ENCODE measurements at places on chromosomes 2 and 18. TPM values are rescaled to one million over a fixed set of nuclear protein-coding genes. Genes with fewer than 3 reads are reported as not detected.

- H3K27ac ChIP-seq, result no peak overlapping the region
- DNase-seq, result no peak
- no peak overlapping the region for H3K4me3 ChIP-seq
- no peaks in the 10 kb centered on the region for H3K27me3 ChIP-seq
- H3K36me3 ChIP-seq, result no peaks in the 10 kb centered on the region
- no peaks in the 10 kb centered on the region for H3K4me1 ChIP-seq
Measured at GRCh38 chr2:145765874-145766273, 1246.0 kb upstream of the ZEB2 start.

The MALL gene
- 3.1 TPM for total RNA-seq

The SERPINB10 gene
- not detected for total RNA-seq

DNA sequence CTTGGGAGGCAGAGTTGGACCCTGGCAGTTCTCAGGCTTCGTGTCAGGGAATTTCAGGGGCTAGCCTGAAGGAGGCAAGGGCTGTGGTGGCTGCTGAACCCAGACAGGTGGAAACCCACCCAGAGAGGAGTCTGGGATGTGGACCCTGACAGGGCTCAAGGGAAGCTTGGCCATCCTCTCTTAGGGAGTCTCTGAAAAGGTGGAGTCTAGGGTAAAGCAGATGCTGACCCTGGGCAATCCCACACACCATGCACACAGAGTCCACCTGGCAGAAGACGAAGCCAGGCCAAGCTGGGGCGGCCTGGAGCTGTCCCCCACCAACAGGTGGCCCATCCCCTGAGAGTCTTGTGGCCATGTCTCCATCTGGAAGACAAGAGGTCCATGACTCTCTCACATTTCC is 41.2 kb upstream of the TEX51 start:
- no peak for DNase-seq
- no peak overlapping the region for H3K27ac ChIP-seq
- no peak overlapping the region for H3K4me3 ChIP-seq
- no peaks in the 10 kb centered on the region for H3K4me1 ChIP-seq
- H3K27me3 ChIP-seq, result no peaks in the 10 kb centered on the region

DNA sequence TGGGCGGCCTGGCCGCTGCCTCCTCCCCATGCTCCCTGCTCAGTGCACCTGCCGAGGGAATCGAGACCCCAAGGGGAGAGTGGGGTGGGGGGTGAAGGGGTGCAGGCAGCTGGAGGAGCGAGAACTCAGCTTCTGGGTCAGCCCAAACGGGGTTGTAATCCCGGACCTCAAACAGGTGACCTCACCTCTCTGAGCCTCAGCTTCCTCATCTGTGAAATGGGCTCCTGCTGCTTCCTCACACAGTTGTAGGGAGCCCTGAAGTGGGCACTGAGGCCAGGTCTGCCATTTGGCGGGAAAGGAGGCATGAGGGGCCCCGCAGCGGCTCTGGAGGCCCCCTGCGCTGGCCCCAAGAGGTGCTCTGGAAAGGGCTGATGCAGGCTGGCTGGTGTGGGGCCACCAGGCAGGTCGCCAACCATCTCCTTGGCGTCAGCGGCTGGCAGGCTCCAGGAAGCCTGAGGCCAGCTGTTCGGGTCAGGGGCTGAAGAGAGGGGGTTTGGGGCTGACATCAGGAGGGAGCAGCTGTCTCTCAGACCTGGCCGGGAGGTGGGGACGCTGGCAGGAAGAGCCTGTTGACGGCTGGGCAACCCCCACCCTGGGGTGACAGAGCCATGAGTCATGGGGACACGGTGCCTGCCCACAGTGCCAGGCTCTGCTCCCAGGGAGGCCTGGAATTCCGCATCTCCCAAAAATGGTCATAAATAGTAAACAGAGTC is 4.9 kb downstream of the KLHL30 start:
- peak; percentile 28 for DNase-seq
- H3K4me1 ChIP-seq, result peaks cover 13% of the 10 kb centered on the region
- no peak overlapping the region for H3K4me3 ChIP-seq
- no peak overlapping the region for H3K27ac ChIP-seq
- no peaks in the 10 kb centered on the region for H3K36me3 ChIP-seq

- no peaks in the 10 kb centered on the region for H3K4me1 ChIP-seq
- no peaks in the 10 kb centered on the region for H3K36me3 ChIP-seq
- no peak overlapping the region for H3K27ac ChIP-seq
- H3K27me3 ChIP-seq, result no peaks in the 10 kb centered on the region
Measured at GRCh38 chr2:186101616-186102015, 363.0 kb downstream of the FSIP2 start.

DNA sequence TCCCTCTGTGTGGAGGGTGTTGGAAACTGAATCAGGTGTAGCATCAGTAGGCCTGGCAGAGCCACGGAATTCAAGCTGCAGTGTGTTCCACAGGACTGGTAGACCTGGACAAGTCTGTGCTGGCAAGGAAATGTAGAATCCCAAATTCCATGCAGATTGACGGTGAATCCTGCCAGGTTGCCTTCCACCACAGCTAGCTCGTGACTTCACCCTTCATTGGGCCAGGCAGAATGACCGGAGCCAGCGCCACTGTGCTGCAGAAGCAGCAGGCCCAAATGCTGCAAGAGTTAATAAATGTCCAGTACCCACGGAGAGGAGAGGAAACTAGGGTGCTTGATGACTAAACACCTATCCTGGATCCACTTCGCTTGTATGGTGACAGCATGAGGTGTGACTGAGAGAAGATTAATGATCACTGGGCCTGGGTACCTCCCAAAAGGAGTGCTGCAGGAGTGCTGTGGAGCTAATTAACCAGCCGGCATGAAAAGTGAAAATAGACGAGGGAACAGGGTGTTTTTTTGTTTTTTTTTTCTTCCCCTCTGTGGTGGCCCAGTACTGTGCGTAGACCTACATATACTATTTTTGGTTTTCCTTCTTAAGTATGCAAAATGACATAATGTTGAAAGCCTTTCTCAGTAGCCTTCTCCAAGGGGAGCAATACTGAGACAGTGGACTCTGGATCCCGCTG is 122.2 kb downstream of the TANC1 start:
- no peak for DNase-seq
- H3K36me3 ChIP-seq, result peaks cover 3% of the 10 kb centered on the region
- H3K27me3 ChIP-seq, result no peaks in the 10 kb centered on the region
- no peak overlapping the region for H3K4me3 ChIP-seq
- peaks cover 42% of the 10 kb centered on the region for H3K4me1 ChIP-seq

DNA sequence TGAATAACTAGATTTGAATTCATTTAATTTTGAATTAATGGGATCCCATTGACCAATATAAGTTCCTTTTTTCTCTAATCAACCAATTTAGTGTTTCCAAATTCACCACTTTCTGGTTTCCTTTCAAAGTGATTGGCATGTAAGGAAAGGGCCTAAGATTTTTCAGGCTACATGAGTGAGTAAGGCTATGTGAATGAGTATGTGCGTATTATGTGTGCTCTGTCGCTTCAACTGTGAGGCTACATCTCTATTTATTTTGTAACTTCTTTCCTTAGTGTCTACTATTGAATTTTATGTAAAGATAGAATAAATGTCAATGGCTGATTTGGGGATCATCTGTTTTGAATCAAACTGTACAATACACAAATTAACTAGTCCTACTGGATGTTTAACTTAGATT is 110.6 kb downstream of the ABCA12 start:
- DNase-seq, result no peak
- H3K27me3 ChIP-seq, result no peaks in the 10 kb centered on the region
- H3K4me1 ChIP-seq, result no peaks in the 10 kb centered on the region
- H3K4me3 ChIP-seq, result no peak overlapping the region
- no peak overlapping the region for H3K27ac ChIP-seq
- H3K36me3 ChIP-seq, result no peaks in the 10 kb centered on the region

- no peak overlapping the region for H3K27ac ChIP-seq
- peaks cover 2% of the 10 kb centered on the region for H3K36me3 ChIP-seq
- no peaks in the 10 kb centered on the region for H3K27me3 ChIP-seq
- H3K4me3 ChIP-seq, result no peak overlapping the region
- H3K4me1 ChIP-seq, result peaks cover 3% of the 10 kb centered on the region
- no peak for DNase-seq
Measured at GRCh38 chr2:238267884-238268680, 20.3 kb downstream of the PER2 start.

GRCh38 chr18:32868406-32868805 is 95.6 kb upstream of the KLHL14 start:
- H3K4me1 ChIP-seq, result no peaks in the 10 kb centered on the region
- no peak overlapping the region for H3K4me3 ChIP-seq
- no peaks in the 10 kb centered on the region for H3K27me3 ChIP-seq
- H3K27ac ChIP-seq, result no peak overlapping the region
- DNase-seq, result no peak

DNA sequence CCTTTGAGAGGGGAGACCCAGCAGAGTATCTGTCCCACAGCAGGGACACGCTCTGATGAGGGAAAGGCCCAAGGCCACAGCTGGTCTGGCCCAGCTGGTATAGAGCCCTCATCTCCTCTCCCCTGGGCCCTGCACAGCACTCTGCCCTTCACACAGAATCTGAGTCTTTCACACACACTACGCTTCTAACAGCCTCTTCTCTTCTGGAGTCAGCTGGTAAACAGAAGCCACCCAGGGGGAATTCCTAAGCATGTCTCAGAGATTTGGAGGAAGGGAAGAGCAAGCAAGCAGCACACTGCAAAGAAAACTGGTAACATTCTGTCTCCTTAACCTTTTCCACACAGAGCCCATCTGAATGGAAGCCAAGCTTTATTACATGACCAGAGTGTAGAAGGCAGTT is 121.1 kb upstream of the ACAA2 start:
- no peaks in the 10 kb centered on the region for H3K4me1 ChIP-seq
- H3K36me3 ChIP-seq, result no peaks in the 10 kb centered on the region
- H3K27ac ChIP-seq, result no peak overlapping the region
- no peaks in the 10 kb centered on the region for H3K27me3 ChIP-seq
- no peak overlapping the region for H3K4me3 ChIP-seq
- DNase-seq, result no peak

- no peak overlapping the region for H3K4me3 ChIP-seq
- H3K36me3 ChIP-seq, result peaks cover 2% of the 10 kb centered on the region
- no peaks in the 10 kb centered on the region for H3K4me1 ChIP-seq
- no peak overlapping the region for H3K27ac ChIP-seq
Measured at GRCh38 chr2:231243866-231244265, 45.4 kb downstream of the ARMC9 start.

GRCh38 chr18:28088477-28088876 is 88.5 kb downstream of the CDH2 start:
- no peaks in the 10 kb centered on the region for H3K36me3 ChIP-seq
- no peaks in the 10 kb centered on the region for H3K4me1 ChIP-seq
- H3K27ac ChIP-seq, result no peak overlapping the region
- no peak overlapping the region for H3K4me3 ChIP-seq
- no peak for DNase-seq

GRCh38 chr2:8993196-8993901 is 10.1 kb downstream of the MBOAT2 start:
- no peaks in the 10 kb centered on the region for H3K4me1 ChIP-seq
- H3K4me3 ChIP-seq, result no peak overlapping the region
- H3K27ac ChIP-seq, result no peak overlapping the region
- DNase-seq, result peak; percentile 74

- no peaks in the 10 kb centered on the region for H3K36me3 ChIP-seq
- H3K27ac ChIP-seq, result no peak overlapping the region
- no peaks in the 10 kb centered on the region for H3K27me3 ChIP-seq
- peaks cover 2% of the 10 kb centered on the region for H3K4me1 ChIP-seq
Measured at GRCh38 chr2:43707255-43708015, 31.2 kb upstream of the C1GALT1C1L start.

The ITGAV gene
- total RNA-seq, result 205 TPM

- H3K36me3 ChIP-seq, result no peaks in the 10 kb centered on the region
- DNase-seq, result no peak
- H3K27ac ChIP-seq, result no peak overlapping the region
- no peaks in the 10 kb centered on the region for H3K4me1 ChIP-seq
- no peak overlapping the region for H3K4me3 ChIP-seq
Measured at GRCh38 chr2:170145191-170145590, 32.8 kb upstream of the MYO3B start.

GRCh38 chr18:9364242-9364641 is 29.7 kb downstream of the TWSG1 start:
- no peaks in the 10 kb centered on the region for H3K4me1 ChIP-seq
- H3K27ac ChIP-seq, result no peak overlapping the region
- H3K4me3 ChIP-seq, result no peak overlapping the region

GRCh38 chr18:8167026-8167425 is 442.2 kb upstream of the RAB12 start:
- no peaks in the 10 kb centered on the region for H3K36me3 ChIP-seq
- H3K27ac ChIP-seq, result no peak overlapping the region
- DNase-seq, result no peak
- no peaks in the 10 kb centered on the region for H3K27me3 ChIP-seq

GRCh38 chr2:215410932-215411285 is 25.0 kb downstream of the FN1 start:
- peaks cover 26% of the 10 kb centered on the region for H3K36me3 ChIP-seq
- peaks cover 18% of the 10 kb centered on the region for H3K4me1 ChIP-seq
- no peak overlapping the region for H3K27ac ChIP-seq
- H3K4me3 ChIP-seq, result no peak overlapping the region
- peak; percentile 98 for DNase-seq
- H3K27me3 ChIP-seq, result no peaks in the 10 kb centered on the region

GRCh38 chr2:11592671-11593574 is 59.1 kb downstream of the GREB1 start:
- no peaks in the 10 kb centered on the region for H3K27me3 ChIP-seq
- DNase-seq, result no peak
- H3K4me3 ChIP-seq, result no peak overlapping the region
- no peaks in the 10 kb centered on the region for H3K4me1 ChIP-seq
- no peaks in the 10 kb centered on the region for H3K36me3 ChIP-seq
- no peak overlapping the region for H3K27ac ChIP-seq

The NTSR2 gene
- total RNA-seq, result under 0.01 TPM

Data from fibroblast of lung (primary cell).